CD4-positive, alpha-beta T cell treated with Interleukin-2 at 100 ng/mL for 4 hours (primary cell): ENCODE measurements at places on chromosomes 7 and 10.
A peak's percentile ranks its signal among the peaks of the same experiment; 100 is the strongest.

DNA sequence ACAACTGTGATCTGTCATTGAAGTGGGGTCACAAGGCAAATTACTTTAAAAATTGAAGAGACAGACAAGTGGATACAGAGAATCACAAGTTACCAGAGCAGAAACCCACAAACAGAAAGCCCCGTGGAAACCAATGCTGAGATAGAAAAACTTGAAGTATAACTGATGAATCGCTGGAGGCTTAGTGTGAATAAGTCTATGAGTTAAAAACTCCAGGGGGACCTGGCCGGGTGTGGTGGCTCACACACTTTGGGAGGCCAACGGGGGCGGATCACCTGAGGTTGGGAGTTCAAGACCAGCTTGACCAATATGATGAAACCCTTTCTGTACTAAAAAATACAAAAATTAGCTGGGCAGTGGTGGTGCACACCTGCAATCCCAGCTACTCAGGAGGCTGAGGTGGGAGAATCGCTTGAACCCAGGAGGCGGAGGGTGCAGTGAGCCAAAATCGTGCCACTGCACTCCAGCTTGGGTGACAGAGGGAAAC is 69.7 kb upstream of the ZNRF2 start:
- no peak for DNase-seq

DNA sequence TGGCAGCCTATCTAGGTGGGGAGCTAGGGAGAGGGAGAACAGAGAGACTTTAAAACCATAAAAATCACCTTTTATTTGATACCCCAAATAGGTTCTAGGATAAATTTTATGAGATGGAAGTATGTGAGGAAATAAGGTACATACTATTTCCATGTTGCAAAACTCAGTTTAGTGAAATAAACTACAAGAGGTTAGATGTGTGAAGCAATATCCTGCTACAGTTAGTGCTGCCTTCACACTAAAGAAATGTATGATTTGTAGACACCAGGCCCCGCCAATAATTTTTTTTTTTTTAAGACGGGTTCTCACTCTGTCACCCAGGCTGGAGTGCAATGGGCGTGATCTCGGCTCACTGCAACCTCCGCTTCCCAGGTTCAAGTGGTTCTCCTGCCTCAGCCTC is 34.4 kb upstream of the RSBN1L start:
- DNase-seq = no peak

- no peak for DNase-seq
Measured at GRCh38 chr10:63434866-63435854, 30.6 kb downstream of the JMJD1C start.

DNA sequence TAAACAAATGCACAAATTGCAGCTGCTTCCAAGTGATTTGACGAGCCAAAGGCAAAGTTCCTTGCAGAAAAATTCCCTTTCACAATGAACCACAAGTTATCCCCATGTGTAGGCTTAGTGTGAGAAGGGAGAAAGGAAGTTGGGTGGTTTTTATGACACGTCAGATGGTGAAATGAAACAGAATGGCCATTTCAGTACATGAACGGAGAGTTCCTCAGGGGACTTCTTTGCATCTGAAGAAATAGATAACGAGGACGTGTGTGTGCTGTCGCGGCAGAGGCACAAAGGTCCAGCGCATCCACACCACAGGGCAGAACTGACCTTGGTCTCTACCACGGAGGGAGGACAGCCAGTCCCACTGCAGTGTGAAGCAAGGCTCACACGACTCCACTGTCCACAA is 135.9 kb downstream of the PAXIP1 start:
- DNase-seq = no peak

DNA sequence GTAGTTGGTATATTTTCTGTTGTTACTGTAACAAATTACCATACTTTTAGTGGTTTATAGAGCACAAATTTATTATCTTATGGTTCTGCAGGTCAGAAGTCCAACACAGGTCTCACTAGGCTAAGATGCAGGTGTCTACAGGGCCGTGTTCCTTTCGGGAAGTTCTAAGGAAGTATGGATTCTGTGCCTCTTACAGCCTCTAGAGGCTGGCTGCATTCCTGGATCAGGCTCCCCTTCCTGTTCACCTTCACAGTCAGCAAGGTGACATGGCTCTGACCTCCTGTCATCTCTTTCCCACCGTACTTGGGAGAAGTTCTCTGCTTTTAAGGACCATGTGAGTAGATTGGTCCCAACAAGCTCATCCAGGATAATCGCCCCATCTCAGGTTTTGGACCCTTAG is 37.3 kb downstream of the BMPR1A start:
- DNase-seq = no peak

- DNase-seq = no peak
Measured at GRCh38 chr10:27448921-27449320, 55.2 kb upstream of the RAB18 start.

- DNase-seq = no peak
Measured at GRCh38 chr10:44339218-44339617, 45.7 kb downstream of the CXCL12 start.

DNA sequence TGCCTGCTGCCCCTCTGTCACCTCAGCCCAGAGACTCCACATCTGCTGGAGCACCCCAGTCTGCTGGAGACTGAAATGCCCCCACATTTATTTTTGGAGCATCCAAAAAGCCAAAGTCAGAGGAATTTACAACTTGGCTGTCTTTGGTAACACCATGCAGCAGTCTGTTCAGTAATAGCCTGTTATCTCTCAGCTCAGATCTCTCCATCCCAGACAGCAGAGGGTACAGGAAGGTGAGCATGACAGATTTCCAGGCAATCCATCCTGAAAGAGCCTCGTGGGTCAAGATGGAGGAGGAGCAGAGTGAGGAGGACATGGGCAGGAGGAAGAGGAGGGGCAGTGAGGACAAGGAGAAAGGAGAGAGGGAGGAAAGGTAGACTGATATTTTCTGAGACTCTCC is 55.9 kb downstream of the GRID1 start:
- no peak for DNase-seq

DNA sequence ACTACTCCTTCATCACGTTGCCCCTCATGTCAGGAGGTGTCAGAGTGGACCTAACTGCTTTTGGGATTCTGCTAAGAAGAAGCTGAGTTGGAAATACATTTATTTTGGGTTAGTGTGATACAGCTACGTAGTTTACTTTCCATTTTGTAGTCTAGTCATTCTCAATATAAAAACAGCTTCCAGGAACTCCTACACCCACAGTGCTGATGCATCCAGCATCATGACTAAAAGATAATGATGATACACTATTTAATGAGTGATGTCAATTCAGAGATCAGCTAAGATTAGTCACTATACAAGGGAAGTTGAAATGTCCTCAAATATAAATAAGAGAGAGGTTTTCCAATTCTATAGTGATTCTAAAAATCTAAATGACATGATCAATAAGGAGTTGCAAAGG is 264.2 kb upstream of the SLC26A5 start:
- DNase-seq = no peak

DNA sequence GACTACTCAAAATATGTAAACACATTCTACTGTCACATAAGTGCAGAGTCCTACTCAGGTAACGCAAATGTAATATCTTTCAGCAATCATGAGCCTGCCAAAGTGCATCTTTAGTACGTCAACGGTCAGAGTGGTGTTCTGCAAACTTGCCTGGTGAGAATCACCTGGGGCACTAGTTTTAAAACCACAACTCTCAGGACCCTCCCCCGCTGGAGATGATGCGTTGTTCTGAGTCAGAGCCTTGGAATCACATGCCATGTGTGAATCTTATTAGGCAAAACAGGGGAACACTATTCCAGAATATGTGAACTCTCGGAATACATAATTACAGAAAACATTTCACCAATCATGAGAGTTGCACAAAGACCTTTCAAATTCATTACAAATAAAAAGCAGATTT is 115.7 kb downstream of the TPK1 start:
- no peak for DNase-seq

DNA sequence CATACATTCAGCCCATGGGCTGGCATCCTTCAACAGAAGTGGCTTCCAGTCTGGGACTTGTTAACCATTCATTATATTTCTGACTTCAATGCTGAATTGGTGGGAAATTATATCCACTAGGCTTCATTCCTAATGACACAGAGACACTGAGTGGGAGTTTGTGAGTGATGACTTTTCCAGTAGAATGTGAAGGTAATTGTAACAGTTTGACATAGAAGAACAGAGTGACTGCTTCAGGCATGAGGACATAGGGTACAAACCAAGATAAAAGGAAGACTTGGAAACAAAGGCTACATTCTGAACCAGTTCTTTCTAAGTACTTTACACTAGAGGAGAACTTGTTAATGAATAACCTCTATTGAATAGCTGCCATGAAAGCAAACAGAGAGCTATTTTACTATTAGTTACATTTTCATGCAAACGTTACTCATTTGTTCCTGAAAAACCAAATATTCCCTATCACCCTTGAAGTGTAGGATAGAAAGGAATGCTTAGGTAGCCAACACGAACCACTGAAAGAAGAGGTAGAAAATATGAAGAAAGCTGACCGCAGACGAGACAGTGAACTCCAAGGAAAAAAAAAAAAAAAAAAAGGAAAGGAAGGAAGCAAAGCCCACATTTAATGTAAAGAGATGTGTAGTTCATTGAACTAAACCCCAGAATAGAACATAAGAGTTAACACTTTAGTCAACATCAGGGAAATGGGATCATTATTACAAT is 237.0 kb upstream of the SEMA3C start:
- no peak for DNase-seq

DNA sequence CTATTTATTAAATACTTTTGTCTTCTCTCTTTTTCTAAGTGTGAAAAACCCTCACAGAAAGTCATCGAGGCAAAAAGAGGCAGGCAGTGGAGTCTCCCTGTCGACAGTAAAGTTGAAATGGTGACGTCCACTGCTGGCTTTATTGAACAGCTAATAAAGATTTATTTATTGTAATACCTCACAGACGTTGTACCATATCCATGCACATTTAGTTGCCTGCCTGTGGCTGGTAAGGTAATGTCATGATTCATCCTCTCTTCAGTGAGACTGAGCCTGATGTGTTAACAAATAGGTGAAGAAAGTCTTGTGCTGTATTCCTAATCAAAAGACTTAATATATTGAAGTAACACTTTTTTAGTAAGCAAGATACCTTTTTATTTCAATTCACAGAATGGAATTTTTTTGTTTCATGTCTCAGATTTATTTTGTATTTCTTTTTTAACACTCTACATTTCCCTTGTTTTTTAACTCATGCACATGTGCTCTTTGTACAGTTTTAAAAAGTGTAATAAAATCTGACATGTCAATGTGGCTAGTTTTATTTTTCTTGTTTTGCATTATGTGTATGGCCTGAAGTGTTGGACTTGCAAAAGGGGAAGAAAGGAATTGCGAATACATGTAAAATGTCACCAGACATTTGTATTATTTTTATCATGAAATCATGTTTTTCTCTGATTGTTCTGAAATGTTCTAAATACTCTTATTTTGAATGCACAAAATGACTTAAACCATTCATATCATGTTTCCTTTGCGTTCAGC is 43.4 kb downstream of the TARP start:
- DNase-seq = no peak

- DNase-seq = peak; percentile 61
Measured at GRCh38 chr10:119859420-119860258, 13.0 kb downstream of the MCMBP start.

DNA sequence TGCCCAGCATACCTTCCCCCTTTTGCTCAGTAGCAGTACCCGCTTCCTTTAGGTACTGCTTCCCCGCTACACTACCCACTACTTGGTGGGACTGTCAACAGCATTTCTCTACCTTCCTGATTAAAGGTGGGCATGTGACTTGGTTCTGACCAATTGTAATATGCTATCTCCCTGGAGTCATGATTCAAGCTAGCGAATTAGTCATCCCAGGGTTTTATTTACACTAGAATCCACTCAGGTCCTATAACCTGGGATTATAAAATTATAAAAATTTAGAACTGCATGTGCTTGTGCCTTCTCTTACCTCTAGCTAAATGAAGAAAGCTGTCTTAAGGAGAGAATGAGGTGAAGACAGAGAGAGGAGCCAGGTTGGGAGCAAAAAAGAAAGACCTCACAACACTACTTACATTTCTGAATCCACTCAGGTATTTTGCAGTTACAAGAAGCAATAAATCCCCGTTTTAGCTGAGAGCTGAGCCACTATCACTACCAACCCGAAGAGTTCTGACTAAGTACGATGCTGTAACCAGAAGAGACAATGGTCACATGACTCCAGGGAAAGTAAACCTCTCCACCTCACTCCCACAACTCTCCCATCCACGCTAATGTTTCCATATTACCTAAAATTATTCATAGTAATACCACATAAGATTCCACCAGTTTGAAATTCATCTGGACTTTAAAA is 9.7 kb downstream of the GBX1 start:
- DNase-seq = no peak

DNA sequence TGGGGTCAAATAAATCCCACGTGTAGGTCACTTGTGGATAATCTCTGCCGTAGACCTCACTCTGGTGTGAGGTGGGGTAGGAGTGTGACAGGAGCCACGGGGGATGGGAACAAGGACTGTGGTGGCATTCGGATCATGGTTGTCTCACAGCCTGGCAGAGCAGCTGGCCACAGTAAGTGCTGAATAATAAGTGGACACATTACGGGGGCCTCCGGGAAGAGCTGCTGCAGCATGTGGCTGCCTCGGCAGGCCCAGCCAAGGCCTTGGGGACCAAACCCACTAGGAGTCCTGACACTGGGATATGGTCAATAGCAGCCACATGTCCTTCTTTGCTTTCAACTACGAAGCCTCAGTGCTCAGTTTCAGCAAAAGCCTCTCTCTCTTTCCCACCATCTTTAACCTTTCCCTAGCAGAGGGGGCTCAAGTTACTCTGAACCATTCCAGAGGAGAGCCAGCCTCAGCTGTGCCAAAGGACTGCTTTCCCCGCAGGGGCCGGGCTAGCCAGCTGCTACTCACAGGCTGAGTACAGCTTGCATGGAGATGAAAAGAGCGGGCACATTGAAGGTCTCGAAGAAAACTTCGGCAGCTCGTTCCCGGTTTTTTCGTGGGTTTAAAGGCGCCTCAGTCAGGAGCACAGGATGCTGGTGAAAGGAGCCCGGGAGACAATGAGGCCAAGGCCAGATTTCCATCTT is 17.3 kb downstream of the ACTR1A start:
- DNase-seq = no peak

- no peak for DNase-seq
Measured at GRCh38 chr7:72706521-72706920, 121.5 kb downstream of the TYW1B start.

DNA sequence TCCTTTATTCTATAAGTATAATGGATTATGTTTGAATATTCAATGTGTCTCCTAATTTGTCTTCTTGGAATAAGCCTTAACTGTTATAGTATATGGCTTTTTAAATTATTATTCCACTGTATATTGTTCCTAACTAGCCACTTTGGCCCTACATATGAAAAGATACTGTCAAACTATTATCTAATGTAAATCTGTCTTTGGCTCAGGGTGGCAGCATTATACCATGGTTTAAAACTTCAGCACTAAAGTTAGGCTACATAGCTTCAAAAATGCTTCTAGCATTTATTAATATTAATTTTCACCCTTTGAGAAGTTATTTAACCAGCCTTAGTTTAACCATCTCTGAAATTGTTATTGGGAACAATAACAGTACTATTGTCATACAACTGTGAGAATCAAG is 543.1 kb upstream of the MBL2 start:
- no peak for DNase-seq

DNA sequence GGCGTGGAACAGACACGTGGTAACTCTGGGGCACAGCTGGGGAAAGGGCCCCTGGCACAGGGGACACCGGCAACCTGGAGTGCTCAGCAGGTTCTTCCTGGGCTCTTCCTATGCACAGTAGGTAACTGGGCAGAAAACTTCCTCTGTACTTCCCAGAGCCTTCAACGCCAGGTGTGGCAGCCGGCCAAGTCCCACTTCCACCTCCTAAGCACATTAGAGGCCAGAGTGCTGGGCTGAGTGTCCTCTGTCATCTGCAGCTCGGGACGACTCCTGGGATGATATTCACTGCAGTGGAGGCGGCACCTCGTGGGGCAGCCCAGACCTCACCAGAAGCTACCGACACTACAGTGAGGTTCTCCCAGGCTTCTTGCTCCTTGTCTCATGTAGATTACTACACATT is 114.5 kb downstream of the LARP4B start:
- no peak for DNase-seq
